ENCODE measurements at places on chromosomes 11 and 22.

DNA sequence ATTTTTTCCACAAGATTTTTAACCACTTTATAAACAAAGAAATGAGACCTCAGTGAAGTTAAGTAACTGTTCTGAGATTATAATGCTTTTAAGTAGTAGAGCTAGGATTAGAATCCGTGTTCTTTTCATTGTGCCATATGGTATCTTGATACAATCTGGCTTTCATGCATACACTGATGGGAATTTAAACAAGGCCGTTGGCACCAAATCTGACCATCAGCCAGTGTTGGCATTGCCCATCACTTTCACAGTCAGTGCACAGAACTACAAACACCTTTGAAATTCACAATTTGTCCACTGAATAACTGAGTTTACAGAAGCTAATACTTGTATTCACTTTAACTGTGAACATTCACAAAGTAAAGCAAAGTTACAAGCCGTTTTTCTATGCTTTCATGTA lies 1228.0 kb downstream of the TBC1D22A start:
- DNase-seq, result no peak

GRCh38 chr22:17705546-17705945 lies 67.0 kb downstream of the BCL2L13 start:
- no peak for DNase-seq

DNA sequence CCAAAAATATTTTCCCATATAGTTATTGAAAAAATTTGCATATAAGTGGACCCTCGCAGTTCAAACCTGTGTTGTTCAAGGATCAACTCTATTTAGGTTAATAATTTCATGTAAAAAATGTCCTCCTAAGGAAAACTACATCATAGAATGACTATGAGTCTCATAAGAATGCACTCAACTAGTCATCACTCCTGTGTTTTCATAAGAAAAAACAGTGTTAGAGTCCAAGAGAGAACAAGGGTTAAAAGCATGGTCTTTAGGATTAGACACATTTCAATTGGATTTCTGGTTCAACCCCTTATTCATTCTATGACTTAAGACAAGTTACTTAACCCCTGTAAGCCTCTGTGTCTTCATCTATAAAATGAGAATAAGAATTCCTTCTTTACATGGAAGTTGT lies 5.1 kb downstream of the PARVA start:
- DNase-seq, result no peak

- DNase-seq, result no peak
Measured at GRCh38 chr11:134359646-134360045, 27.9 kb downstream of the GLB1L2 start.

DNA sequence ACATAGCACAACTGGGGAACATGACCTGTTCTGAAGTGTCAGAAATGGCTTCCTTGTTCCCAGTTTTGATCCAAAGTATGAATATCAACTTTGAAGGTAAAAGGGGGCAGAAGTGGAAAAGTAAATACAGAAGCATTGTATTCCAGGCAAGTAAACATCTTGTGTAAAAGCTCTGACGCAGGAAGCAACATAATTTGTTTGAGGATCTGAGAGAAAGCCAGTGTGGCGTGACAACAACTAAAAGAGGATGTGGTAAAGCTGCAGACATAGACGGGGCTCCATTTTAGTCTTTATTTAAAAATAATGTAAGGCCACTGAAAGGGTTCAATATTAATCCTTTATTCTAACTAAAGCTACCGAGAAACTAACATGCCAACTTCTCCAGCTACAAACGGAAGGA lies 310.2 kb downstream of the DLG2 start:
- DNase-seq, result no peak

- peak; percentile 12 for DNase-seq
Measured at GRCh38 chr22:50271519-50271970, 1.4 kb upstream of the MAPK11 start.

- no peak for DNase-seq
Measured at GRCh38 chr11:103906291-103906867, 130.1 kb upstream of the DDI1 start.

- no peak for DNase-seq
Measured at GRCh38 chr11:120200677-120201076, 10.2 kb upstream of the OAF start.

DNA sequence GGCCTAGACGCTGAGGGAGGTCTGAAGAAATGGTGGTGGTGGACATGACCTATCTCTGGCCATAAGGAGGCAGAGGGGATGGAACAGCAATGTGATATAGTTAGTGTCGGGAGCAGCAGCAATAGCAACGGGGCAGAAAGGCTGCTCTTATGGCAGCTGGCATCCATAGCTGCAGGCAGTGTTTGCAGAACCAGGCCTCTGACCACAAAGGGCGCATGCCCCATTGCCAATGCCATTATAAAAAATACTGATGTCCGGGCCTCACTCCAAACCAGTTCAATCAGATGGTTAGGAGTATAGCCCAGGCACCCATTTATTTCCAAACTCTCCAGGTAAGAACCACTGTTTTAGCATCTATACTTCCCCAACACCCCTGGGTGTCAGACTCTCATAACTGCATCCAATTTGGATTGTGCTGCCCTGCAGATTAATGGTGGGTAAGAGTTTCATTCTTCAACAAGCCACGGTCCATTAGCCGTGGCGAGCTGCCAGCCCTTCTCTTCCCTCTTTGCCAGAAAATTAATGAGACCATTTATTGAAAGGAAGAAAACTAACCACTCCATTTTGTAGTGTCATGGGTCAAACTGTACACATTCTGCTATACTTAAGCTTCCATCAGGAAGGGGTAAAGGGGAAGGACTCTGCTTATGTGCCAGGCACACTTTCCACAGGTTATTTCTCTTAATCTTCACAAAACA lies 72.8 kb upstream of the SPON1 start:
- no peak for DNase-seq

- DNase-seq, result no peak
Measured at GRCh38 chr22:20937794-20938671, 20.8 kb downstream of the CRKL start.

Measured in effector CD8-positive, alpha-beta T cell (primary cell).